ENCODE measurements at places on chromosomes 12 and 14.

- DNase-seq: peak; percentile 84
Observed at GRCh38 chr14:99821519-99822508, 28.6 kb downstream of the EML1 start.

- no peak for DNase-seq
Observed at GRCh38 chr12:124744659-124745464, 118.8 kb downstream of the SCARB1 start.

GRCh38 chr14:104096751-104097700 is 11.5 kb downstream of the ASPG start:
- no peak for DNase-seq

GRCh38 chr12:17235996-17236395 is 630.0 kb upstream of the LMO3 start:
- DNase-seq: no peak

Data from kidney glomerular epithelial cell (primary cell).